ENCODE measurements at places on chromosomes 16 and 17.

DNA sequence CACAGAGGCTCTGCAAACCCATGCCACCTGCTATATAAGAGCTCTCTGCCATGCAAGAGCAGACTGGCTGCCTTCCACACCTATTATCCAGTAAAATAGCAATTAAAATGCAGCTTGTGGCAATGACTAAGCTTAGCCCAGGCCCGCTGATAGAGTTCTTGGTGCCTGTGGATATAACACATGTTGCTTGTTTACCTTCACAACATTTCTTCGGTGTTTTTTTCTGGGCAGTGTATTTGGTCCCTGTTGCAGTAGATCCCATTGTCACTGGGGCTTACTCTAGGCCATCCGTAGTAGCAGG is 63.5 kb downstream of the SPECC1 start:
- no peak for DNase-seq

GRCh38 chr16:73062001-73062616 is 14.2 kb upstream of the ZFHX3 start:
- no peak for DNase-seq

- peak; percentile 82 for DNase-seq
These were observed 25.2 kb upstream of the CIBAR2 start for GRCh38 chr16:85137323-85138072.

DNA sequence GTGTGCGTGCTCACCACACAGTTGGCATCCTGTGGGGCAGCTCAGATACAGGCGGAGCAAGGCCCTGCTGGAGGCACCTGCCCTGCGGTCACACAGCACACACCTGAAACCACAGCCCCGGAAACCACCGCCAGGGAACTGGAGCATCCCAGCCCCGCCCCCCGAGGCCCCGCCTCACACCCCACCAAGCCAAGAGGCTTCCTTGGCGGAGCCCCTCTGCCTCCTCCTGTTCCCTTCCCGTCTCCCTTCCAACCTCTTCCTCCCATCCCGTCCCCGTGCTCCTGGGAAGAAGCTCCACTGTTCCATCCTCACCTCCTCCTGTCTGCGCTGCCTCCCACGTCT is 205.5 kb downstream of the NTN1 start:
- no peak for DNase-seq

DNA sequence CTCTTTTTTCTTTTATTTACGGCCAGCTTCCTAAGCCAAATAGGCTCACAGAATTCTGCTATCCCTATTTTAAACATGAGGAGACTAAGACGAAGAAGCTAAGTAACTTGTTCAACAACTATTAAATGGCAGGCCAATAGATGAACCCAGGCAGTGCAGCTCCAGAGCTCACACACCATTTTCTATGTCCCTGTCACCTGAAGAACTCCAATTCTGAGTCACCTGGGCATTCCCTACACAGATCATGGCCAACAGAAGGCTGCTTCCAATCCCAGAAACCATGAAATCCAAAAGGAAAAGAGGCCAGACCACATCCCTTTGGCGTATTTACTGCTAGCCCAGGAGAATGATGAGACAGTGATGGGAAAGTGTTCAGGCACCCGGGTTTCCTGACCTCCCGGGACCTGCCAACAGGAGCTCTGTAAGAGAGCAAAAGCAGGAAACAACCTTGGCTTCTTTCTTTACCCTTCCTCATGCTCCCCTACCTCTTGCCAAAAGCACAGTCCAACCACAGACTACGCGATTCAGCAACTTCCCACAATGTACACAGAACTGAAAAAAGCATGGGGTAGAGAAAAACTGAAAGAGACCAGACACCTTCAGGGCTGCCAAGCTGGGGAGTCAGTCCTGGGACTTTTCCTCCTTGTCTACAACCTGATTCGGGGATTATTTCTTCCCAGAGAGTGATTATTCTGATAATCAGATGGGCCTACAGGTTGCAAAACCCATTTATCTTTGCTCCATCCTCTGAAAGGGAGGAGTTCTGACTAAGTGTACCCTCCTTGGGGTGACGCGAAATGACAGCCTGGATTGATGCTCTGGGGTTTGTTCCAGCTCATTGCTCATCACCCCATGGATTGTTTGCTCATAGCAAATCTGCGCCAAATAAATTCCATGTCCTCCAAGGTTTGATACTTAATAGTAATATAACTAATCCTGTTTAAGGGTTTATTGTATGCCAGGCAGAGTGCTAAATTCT is 47.8 kb upstream of the HAS3 start:
- no peak for DNase-seq

- DNase-seq, result no peak
These were observed 173.2 kb upstream of the FOXF1 start for GRCh38 chr16:86337138-86337537.

- no peak for DNase-seq
These were observed 23.8 kb downstream of the CLTC start for GRCh38 chr17:59643159-59644140.

- DNase-seq, result no peak
These were observed 360.4 kb upstream of the ZFHX3 start for GRCh38 chr16:73408311-73408710.

- no peak for DNase-seq
These were observed 11.4 kb upstream of the ITGAM start for GRCh38 chr16:31248344-31248743.

GRCh38 chr17:27218041-27218440 is 75.9 kb upstream of the WSB1 start:
- DNase-seq, result no peak

DNA sequence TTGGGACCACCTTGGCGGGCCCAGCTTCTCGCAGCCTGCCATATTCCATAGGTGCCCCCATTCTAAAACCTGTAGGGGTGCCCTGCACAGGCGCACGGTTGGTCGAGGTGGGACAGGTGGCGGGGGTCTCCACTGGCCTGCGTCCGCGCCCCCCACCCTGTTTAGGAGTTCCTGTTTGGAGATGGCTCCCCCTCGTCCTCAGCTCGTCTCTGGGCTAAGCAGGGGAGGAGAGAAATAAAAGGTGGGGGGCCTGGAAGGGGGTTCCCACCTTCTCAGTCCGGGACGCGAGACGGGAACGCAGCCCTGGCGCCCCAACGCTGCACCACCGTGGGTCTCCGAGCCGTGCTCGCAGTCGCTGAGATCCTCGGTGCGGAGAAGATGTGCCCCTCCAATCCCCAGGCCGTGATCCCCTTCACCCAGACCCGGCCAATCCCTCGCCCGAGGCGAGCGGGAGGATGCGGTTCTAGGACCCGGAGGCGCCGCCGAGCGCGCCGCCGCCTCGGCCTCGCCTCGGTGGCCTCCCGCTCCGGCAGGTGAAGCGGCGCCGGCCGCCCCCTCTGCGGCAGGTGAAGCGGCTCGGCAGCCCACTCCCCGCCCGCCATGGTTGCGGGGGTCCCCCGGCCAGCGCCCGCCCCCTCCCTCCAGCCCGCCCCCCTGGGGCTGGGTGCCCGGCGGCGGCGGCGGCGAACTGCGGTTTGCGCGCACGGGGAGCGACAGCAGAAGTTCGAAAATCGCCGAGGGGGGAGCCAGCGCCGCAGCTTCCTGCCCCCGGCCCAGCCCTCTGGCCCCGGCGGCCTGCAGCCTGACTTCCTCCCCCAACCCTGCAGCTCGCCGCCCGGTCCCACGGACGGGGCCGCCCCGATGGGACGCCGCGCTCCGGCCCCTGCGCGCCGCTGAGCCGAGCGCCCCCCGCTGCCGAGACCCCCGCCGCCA is at the start of gene FMNL1:
Gene FMNL1, plus strand, starts transcription at position 805 of the 933 bp plus-strand sequence. CDS start 240 bp downstream, outside the sequence.
- DNase-seq, result no peak

- no peak for DNase-seq
These were observed 64.6 kb upstream of the CRHR1 start for GRCh38 chr17:45719335-45720071.

- no peak for DNase-seq
These were observed 9.3 kb downstream of the ZNF263 start for GRCh38 chr16:3292604-3293003.

GRCh38 chr16:86227041-86227440 is 283.3 kb upstream of the FOXF1 start:
- DNase-seq, result no peak

DNA sequence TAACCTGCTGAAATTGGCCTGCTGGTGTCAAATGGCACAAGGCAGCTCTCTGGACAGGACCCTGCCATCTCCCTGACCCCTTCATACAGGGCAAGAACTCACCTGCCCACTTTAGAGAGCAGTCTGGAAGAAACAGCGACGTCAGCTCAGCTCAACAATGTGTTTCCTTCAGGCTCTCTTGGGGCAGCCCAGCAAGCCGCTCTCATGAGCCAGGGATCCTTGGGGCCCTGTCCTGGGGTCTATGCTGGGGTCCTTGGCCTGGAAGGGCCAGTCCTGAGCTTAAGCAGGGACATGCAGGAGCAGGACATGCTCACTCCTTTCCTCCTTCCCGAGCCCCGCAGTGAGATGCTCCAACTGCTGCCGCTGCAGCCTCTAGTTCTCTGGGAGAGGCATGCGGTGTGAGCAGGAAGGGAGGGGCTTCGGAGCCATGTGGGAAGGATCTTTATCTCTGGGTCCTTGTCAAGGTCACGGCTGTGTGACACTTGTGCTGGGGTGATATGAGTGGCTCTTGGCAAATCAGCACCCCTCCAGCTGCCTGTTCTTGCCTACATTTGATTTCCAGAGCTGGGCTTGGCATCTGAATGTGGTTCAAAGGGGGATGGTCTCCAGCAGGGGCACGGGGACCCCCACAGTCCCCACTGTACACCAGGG is 3.4 kb downstream of the C1QTNF1 start:
- no peak for DNase-seq

DNA sequence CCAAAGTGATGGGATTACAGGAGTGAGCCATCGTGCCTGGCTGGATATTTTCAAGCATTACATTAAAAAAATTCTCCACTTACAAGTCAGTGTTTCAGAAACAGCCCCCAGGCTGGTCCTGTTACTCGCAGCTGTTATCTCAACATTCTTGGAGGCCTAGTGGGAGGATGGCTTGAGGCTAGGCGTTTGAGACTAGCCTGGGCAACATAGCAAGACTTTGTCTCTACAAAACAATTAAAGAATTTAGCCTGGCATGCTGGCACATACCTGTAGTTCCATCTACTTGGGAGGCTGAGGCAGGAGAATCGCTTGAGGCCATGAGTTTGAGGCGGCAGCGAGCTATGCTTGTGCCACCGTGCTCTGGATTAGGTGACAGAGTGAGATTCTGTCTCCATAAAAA is 26.5 kb upstream of the SPNS3 start:
- no peak for DNase-seq

DNA sequence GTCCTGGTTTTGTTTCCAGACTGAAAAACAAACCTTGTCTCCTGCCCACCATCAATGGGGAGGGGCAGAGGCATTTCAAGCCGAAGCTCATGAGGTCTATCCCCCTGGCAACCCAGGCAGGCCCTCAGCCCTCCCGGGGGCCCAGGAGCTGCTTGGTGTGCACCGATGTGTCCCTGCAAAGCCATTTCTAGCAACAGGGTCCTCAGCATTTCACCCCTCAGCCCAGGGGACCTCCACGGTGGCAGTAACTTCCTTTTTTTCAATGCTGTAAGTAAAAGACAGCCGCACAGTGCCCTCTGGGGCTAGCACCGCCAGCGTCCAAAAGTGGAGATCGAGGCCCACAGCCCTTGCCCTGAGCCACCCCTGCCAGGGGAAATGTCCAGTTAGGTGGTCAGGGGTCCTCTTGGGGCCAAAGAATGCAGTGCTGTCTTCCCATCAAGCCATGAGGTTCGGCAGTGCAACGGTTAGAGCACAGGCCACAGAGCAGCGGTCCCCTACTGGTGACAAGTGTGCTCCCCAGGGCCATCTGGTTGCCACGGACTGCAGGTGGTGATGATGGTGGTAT is 79.9 kb downstream of the LITAF start:
- no peak for DNase-seq

DNA sequence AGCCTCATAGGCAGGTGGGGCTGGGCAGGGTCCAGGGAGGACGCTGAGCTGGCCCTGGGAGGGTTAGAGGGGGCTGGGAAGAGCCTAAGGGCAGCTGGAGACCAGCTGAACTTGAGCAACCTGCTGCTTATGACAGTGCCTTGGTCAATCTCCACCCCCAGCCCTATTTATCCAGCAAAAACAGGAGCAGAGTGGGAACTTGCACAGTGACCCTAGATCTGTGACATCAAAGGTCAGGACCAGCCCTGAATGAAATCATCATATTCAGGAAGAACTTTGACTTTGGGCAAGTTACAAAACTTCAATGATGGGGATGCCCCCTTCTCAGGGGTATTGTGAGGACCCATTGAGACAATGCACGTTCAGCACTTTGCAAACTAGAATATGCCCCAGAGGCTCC is 9.4 kb downstream of the CD300LF start:
- no peak for DNase-seq

DNA sequence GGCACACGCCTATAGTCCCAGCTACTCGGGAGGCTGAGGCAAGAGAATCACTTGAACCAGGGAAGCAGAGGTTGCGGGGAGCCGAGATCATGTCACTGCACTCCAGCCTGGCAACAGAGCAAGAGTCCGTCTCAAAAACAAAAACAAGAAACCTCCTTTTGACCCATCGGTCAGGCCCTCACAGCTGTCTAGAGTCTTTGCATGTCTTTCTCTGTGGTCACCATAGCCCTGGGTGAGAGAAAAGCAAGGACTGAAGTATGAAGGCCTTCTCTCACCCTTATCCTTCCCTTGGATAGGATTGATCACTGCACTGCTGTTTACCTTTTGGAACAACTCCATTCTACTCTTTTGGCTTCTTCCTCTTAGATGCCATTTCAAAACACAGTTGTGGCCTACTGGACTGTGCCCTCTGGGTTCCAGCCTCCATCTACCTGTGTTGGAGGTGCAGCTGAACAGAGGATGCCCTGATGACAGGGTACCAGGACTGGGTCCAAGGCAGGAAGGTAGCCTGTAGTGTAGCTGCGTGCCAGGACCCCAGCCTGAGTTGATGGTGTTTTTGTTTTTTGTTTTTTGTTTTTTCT is 37.1 kb downstream of the LDHD start:
- no peak for DNase-seq

DNA sequence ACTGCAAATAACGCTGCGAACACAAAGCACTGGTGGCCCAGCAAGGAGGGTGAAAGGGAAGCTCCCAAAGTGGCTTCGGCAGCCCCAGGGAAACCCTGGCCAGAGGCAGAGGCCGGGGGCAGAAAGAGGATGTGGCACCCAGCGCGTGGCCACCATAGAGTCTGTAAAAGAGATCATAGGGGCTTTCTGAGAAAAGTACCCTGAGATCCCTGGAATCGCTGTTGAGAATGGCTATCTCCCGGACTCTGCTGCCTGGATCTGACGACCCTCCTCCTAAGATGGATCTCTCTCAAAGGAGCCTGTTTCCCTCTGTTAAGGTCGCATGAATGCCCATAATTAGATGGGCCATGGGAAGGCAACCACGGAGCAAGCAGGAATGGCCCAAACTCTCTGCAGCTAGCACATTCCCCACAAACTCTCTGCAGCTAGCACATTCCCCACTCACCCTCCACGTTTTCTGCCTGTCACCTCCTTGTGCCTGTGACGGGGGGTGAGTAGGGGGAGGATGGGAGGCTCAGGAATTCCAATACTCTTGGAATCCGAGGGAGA is 364.4 kb downstream of the XYLT1 start:
- DNase-seq, result no peak

DNA sequence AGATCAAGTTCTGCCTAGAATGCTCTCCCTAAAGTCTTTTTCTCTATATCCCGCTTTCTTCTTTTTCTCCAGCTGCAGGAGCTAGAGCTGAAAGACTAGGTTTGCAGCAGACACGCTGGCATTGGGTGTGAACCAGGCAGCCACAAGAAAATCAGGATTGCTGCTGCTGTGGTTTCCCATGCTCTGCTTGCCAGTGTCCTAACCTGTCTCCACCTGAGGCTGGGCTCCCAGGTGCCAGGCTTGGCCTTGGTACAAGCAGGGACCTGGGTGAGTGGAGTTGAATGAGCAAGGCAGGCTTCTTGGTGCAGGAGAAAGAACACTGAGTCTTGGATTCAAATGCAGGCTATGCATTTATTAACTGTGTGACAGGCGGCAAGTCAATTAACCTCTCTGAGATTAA is 440.3 kb upstream of the MAF start:
- no peak for DNase-seq

- no peak for DNase-seq
These were observed 9.9 kb upstream of the FOXJ1 start for GRCh38 chr17:76150712-76151622.

GRCh38 chr17:19507775-19508576 is 25.7 kb upstream of the SLC47A1 start:
- DNase-seq, result peak; percentile 97
